Frontal cortex (tissue), 4 donors: ENCODE measurements at places on chromosomes 7 and 10. TPM values are rescaled to one million over a fixed set of nuclear protein-coding genes. Genes with fewer than 3 reads are reported as not detected.

DNA sequence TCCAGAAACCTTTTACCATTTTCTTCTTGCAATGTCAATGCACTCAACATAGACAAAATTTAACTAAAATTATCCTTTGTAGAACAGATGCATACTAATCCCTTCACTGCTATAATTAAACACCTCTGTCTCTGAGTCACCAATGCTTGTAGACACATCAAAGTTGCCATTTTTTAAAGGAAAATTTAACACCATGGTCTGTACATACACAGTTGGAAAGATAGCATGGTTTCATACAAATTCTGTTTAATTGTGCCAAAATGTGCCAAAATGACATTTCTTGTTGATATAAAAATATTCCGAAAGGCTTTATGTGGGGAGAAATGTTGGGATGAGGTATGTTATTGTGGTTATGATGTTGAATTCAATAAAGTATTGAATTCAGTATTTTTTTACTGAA lies 125.8 kb downstream of the NEUROD6 start:
- DNase-seq: no peak

- DNase-seq: no peak
Measured at GRCh38 chr7:36633377-36633776, 90.9 kb downstream of the AOAH start.

GRCh38 chr10:114779803-114780576 lies 41.6 kb upstream of the FHIP2A start:
- no peak for DNase-seq

GRCh38 chr10:89147256-89147655 lies 59.9 kb downstream of the CH25H start:
- DNase-seq: no peak

- DNase-seq: no peak
Measured at GRCh38 chr10:129210876-129211275, 256.2 kb upstream of the MGMT start.

- DNase-seq: no peak
Measured at GRCh38 chr7:141431140-141431479, 120.1 kb upstream of the AGK start.

GRCh38 chr10:94098896-94099295 lies 105.2 kb downstream of the PLCE1 start:
- DNase-seq: no peak

GRCh38 chr7:1934756-1935155 lies 264.7 kb downstream of the ELFN1 start:
- DNase-seq: no peak

DNA sequence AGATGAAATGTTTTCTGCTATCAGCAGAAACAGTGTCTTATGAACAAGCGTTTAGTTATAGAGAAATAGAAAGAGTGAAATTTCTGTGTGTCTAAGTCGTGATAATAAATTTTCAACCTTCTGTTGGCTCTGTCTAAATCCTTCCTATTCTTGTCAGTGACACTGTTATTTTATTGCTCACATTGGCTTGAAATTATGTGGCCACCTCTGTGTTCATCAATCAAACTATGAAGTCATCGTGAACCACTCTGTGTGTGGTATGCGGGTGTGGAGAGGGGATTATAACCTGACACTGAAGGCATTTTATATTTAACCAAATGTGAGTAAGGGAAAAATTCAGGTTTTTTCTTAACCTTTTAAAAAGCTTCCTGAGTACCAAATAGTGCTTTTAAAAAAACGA lies 12.3 kb downstream of the AOAH start:
- no peak for DNase-seq

GRCh38 chr7:45574669-45575500 lies 717 bp downstream of the ADCY1 start:
- DNase-seq: no peak

DNA sequence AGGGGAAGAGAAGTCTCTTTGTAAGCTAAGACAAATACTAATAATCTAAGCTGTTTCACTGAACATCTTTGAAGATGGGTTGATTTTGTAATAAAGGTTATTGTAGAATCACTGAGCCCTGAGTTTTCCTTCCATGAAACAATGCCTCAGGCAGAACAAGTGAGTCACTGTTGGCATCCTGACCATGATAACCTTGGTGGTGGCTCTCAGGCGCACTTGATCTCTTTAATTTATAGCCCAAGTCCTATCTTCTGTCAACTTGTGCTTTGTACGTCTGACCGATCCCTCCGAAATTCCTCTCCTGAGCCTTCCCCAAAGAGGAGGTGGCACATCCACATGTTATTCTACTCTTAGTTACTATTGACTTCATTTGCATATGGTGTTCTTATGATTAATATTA lies 812.9 kb downstream of the REEP3 start:
- no peak for DNase-seq

DNA sequence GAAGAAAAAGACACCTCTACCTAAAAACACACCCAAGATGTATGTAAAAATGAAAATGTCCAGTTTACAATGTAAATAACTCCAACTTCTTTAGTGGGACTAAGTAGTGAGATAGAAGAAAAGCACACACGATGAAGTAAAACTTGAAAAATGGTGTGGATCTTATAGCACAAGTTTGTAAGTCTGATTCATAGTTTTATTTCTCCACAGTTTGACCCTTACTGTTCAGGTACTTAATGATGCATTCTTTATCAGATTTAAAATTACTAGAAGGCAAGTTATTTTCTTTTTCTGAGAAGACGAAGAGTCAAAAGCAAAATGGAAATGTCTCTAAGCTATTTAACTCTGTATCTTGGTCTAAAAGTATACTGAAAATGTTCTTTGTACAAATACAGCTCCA lies 6.1 kb downstream of the NAMPT start:
- DNase-seq: no peak

DNA sequence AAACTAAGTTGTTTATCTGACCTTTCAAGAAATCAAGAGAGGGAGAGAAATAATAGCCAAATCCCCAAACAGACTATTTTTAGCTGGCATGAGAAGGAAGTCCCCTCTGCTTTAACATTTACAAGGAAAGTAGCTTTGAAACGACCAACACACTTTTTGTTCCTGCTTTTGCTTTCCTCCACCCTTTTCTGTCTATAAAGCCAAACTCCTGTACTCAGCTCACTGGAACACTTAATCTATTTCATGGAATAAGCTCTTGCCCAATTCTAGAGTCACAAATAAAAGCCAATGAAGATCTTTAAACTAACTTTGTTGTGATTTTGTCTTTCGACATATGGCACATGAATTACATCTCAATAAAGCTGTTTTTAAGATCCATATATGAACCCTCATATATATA lies 86.8 kb upstream of the CCDC71L start:
- DNase-seq: no peak

DNA sequence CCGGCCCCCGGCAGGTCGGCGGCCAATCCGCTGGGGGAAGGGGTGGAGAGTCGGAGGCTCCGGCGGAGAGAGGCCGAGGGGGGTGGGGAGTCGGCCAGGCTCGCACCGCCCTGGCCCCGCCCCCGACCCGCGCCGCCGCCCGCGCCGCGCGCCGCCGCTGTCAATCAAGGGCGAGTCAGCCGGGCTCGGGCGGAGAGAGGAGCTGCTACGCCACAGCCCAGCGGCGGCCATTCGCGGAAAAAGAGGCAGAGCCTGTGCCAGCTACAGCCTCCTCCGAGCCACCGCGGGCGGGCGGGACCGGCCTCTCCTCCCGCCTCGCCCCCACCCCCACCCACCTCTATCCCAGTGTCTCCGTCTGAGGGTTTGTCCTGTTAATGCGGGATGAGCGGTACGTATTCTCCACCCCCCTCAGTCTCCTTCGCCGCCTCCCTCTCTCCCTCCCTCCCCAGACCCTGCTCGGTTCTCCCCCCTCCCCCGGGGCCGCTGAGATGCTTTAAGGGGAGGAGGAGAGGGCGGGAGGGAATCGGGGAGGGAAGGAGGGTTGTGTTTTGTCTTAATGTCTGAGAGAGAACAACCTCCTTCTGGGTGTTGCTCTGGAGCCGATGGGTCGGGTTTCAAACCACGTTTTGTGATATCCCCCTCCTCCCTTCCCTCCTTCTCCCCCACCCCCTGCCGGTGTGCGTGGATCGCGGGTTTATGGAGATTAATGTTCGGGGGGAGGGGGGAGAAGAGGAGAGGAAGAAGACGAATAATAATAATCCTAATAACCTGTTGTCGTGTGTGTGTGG lies at the start of gene SP4:
Gene SP4, plus strand, starts transcription at position 213 of the 788 bp plus-strand sequence. Its CDS starts 169 bp downstream, at position 382.
- peak; percentile 93 for DNase-seq

DNA sequence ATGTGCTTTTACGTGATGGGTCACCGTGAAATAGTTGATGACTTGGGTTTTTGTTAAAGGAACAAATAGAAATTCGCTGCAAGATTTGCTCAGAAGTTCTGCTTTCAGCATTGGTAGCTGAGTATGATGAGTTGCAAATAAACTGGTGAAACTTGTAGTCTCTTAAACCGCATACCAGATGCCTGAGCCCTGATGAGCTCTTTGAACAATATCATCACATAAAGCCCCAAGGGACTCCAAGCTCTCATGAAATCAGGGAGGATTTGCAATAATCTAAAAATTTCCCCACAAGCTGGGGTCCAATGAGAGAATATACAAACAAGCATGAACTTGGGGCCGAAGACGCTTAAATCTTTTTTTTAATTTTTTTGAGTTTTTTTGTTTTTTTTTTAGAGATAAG lies 312.4 kb downstream of the CALN1 start:
- DNase-seq: no peak

Gene PDZD7
- 10.2 TPM for total RNA-seq

Gene ICA1
- total RNA-seq: 42.4 TPM

Gene MSMB
- not detected for total RNA-seq

Gene MYPN
- not detected for total RNA-seq

Gene TUBB8
- total RNA-seq: not detected

Gene SHOC2
- total RNA-seq: 188 TPM

Gene NEUROD6
- total RNA-seq: 653 TPM
